ENCODE measurements at places on chromosomes 11 and 22.

DNA sequence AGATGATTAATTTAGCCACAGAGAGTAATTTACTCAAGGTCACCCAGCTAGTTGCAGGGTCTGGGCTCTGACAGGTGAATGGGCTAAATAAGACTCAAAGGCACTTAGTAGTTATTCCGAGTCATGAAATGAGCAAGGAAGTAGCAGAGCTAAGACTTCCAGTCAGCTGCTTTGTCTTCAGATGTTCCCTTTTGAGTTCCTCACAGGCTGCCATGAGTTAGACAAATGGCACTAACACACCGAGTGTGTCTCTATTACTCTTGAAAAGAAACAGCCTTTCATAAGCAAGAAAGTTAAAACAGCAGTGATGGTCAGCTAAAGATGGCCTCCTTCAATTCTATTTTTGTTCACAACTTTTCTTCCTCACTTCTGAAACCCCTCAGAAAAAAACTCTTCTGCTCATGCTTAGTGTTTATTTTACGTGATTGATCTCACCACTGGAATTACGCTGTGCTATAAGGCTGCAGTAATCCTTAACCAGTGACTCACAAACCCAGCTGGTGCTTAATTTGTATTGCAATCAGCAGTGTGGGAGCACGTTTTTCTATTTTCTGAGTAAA lies 389.1 kb downstream of the AASDHPPT start:
- DNase-seq = no peak

- no peak for DNase-seq
Measured at GRCh38 chr11:65096926-65097325, 912 bp downstream of the VPS51 start.

DNA sequence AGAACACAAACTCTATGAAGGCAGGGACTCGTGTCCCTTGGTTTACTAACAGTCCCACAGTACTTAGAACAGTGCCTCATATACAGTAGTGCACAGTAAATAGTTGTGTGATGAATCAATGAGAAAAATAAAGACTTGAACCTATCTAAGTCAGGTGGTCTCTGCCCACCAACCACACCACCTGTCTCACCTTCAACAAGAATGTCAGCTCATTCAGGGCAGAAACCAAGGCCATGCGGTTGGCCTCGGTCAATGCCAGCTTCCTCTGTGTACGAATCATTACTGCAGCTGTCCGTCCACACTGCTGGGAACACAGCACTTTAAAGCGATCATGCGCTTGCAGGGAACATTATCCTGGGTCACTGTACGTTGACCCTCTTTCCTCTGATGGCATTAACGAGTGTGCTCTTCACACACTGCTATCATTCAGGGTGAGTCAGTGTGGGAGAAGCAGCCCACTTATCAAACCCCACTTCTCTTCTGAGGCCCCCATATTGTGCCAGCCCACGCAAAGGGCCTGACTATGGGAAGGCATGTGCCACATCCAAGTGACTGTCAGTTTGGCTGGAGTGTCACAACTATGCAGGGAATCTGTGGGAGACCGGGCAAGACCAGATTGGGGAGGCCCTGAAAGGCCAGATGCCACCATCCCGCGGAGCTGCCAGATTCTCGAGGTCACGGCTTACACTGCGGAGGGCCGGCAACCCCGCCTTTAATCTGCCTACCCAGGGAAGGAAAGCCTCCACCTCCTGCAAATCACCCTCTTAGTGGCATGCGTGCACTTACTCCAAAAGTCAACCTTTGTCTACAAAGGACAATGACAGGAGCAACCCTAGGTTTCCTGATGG lies 36.1 kb downstream of the LARGE1 start:
- no peak for DNase-seq

DNA sequence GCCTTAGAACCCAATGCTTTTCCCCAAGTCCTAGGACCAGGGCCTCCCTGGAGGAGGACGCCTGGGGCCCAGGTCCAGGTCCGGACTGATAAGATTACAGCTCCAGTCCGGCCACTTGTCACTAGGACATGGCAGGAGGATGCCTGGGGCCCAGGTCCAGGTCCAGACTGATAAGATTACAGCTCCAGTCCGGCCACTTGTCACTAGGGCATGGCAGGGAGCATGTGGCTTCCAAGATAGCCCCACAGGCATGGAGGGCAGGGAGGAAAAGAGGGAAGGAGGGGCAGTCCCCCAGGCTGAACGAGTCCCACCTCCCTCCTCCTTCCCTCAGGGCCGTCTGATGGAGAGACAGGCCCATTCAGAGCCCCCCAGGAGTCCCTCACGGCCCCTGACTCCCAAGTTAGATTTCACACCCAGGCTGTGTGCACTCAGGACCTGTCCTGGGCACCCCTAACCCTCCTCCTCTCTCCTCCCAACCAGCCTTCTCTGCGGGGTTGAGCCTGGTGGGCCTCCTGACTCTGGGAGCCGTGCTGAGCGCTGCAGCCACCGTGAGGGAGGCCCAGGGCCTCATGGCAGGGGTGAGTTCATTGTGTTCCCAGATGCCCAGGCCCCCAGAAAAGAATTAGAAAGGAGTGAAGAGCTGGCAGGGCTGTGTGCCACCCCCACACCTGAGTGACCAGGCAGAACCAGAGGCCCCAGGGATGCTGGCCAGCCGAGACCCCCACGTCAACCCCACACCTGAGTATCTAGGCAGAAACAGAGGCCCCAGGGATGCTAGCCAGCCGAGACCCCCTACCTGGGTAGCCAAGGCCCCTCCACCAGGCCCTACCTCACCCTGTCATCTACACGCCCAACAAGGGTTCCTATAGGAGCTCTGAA lies 2.1 kb downstream of the TSPAN32 start:
- no peak for DNase-seq

- no peak for DNase-seq
Measured at GRCh38 chr11:64859542-64860414, 15.3 kb upstream of the CDC42BPG start.

GRCh38 chr22:29584975-29585374 lies 4.1 kb upstream of the NIPSNAP1 start:
- no peak for DNase-seq

DNA sequence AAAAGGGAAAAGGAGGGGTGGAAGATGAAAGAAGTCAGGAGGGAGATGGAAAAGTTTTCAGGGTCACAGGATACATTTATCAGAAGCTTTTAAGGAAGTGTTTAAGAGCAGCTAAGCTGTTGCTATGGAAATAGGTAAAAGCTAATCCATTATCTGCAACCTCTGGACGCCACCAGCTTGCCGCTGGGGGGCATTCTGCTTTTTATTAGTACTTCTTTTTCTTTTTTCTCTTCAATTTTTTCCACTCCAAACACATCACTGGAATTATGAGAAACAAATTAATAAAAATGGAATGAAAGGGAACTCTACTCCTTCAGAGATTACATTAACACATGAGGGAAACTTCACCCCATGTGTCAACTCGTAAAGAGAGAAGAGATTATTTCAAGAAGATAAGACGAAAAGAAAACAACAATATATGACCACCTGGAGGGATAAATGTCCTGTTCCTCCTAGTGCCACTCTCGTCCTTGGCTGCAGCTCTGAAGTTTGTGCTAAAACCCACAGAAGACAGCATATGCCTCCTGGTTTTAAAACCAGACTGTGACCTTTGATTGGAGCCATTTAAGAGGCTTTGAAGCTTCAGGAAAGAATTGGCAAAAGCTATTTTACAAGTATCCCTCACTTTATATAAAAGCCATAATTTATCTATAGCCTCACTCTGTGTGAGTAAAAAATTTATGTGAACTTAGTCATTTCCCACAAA lies 972.8 kb downstream of the OPCML start:
- no peak for DNase-seq

DNA sequence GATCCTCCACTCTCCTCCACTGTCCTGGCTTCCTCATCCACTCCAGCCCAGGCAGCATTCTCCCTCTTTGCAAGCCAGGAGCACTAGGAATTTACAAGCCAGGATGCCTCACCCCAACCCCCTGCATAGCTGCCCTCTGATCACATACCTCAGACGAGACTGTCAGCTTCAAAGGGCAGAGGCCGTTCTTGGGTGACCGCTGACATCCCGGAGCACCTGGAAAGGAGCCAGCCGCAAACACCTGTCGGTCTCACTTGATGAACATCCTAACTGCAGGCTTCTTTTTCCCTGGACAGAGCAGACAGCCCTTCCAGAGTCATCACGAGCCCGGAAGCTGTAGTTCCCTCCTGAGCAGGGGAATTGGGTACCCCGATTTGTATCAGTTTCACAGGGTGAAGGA lies 451.3 kb upstream of the B3GAT1 start:
- DNase-seq = no peak

DNA sequence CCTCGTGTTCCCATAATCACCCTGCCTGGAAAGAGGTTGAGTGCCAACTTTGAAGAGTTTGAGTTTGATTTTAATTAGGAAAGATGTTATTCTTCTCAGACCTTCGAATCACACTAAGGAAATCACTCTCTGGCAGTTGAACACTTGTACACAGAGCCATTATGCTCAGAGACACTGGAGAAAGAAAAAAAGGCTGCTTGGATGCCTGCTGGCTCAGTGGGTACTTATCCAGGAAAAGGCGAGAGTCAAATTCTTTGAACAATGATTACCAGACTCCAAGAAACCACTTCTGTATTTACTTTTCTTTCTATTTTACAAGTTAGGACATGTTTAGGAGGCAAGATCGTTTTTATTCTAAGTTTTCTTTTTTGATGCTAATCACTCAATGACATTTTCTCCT lies 438.5 kb upstream of the FAT3 start:
- DNase-seq = no peak

GRCh38 chr11:44403587-44404273 lies 93.8 kb upstream of the ALX4 start:
- no peak for DNase-seq

GRCh38 chr22:27799015-27799826 lies 2.3 kb downstream of the MN1 start:
- no peak for DNase-seq

DNA sequence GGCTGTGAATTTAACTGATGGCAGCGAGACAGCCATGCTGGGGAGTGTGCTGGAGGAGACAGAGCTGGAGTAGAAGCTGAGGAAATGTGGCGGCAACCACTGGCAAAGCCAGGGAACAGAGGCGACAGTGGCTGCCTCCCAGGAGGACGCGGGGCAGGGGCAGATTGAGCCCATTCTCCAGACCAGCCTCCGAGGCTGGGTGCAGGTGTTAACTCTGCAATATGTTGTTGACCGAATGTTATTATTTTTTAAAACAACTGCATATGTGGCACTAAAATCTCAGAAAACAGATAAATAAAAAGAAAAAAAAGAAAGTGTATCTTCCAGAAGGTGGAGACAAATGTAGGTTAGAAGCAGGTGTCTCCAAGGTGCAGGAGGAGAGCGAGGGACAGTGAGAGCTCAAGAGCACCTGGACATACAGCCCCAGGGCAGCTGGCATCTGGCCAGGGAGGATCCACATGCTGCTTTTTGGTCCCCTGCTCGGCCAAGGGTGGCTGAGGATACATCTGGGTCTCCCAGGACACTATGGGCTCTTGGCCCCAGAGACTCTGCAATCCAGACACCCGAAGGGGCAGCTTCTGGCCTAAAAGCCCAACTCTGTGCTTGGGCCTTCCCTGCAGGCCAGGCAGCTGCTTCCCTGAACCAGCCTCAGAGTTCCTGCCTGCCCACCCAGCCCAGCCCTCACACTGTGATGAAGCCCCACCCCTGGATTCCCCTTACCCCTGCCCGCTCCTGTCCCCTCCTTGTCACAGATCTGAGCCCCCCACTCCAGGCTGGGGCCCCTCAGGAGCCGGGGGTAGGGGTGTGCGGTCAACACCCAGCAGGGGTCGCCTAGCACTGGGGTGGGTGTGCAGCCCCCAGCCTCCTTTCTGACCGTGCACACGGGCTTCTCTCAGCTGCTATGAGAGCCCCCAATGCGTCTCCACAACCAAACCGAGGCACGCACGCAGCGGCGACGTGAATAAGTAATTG lies 12.9 kb downstream of the RTN4R start:
- peak; percentile 89 for DNase-seq

GRCh38 chr11:44188643-44189042 lies 93.2 kb downstream of the EXT2 start:
- DNase-seq = no peak

GRCh38 chr11:79044201-79044600 lies 396.6 kb downstream of the TENM4 start:
- no peak for DNase-seq

- no peak for DNase-seq
Measured at GRCh38 chr11:115191761-115192160, 312.5 kb downstream of the CADM1 start.

DNA sequence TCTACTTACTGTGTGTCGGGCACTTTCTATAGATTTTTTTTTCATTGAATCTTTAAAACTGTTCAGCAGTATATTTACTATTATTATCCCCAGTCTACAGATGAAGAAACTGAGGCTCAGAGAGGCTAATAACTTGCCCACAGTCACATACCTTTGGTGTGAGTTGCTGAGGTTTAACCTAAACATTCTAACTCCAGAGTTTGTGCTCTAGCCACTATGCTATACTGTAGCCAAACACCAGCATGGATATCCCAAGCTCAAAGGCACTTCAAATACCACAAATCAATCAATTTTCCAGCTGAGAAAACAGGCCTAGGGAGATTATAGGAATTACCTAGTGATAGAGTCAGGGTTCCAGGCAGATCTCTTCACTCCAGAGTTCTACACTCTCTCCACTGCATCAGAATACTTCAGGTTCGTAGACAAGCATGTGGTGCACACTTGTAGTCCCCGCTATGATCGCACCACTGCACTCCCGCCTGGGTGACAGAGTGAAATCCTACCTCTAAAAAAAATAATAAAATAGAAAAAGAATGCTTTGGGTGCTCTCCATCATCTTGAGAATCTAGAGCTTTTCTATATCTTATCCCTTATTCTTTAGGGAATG lies 20.4 kb upstream of the UPB1 start:
- no peak for DNase-seq
